ENCODE measurements at places on chromosomes 13 and 19.

GRCh38 chr19:3514930-3515329 is 8.8 kb downstream of the FZR1 start:
- no peak for DNase-seq

DNA sequence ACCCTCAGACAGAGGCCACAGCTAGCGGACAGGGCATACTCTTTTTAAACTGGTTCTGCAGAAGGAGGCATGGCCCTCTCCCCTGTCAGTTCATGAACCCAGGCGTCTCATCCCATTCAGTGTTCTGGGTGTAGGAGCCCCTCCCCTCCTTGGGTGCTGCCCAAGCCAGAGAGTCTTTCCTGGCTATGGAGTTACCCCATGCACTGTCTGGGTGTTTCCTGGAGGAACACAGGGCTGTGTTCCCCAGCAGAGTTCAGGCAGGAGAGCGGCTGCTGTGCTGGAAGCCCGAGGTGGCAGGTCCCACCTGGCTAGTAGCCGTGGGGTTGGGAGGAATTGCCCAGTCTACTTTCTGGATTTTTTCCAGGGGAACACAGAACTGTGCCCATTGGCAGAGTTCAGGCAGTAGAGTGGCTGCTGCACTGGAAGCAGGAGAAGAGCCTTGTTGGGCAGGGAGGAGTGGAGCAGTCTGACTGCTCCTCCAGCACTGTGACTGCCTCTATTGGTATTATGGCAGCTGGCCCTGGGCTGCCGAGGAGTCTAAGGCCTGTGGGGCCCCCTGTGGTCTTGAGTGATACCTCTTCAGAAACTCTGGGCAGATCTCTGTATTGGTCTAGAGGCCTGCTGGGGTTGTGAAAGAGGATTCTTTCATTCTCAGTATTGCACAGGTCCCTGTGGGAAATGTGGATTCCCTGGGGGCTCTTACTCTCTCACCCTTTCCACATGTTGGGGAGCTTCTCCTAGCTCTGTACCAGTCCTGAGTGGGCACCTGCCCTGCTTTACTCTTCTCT is 168.3 kb downstream of the PCDH20 start:
- DNase-seq: no peak

DNA sequence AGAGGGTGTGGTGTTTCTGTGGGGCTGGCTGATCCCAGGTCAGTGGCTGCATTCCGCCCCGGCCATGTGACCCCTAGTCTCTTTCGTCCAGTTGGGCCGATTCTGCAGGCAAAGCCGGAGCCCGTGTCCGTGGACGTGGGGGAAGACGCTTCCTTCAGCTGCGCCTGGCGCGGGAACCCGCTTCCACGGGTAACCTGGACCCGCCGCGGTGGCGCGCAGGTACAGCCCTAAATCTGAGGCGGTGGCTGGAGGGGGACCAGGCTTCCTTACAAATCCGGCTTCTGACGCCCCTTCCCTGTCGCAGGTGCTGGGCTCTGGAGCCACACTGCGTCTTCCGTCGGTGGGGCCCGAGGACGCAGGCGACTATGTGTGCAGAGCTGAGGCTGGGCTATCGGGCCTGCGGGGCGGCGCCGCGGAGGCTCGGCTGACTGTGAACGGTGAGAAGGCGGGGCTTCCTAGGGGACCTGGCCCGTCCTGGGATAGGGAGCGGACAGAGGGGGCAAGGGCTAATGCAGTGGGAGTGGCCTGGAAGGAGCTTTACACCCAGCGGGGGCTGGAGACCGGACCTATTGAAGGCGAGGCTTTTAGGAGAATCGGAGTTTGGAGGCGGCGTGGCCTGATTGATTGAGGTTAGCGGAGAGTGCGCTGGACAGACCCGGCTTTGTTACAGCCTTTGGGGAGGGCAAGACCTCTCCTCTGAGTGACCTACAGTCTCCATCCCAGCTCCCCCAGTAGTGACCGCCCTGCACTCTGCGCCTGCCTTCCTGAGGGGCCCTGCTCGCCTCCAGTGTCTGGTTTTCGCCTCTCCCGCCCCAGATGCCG is 4.3 kb downstream of the KIRREL2 start:
- DNase-seq: no peak

DNA sequence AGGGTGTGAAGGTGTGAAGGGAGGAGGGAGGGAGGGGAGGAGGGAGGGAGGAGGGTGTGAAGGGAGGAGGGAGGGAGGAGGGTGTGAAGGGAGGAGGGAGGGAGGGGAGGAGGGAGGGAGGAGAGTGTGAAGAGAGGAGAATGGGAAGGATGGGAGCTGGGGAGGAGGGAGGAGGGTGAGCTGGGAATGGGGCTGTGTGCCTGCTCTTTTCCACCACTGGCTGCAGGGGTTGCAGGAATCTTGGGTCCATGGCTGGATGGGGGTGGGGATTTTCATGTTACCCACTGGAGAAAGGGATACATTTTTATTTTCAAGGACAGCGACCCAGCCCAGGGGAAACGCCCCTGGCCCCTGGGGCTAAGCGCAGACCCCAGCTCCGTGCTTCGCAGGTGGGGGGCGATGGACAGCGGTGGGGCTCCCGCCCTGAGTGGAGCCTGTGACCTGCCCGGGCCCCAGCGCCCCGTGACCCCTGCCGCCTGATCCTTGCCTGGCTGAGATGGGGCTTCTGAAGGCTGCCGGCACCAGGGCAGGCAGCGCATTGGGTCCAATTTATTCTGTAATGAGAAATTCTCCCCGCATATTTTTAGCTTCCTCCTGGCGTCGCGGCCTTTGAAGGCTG is 3.0 kb upstream of the EFNA2 start:
- DNase-seq: no peak

Data from SIG-M5 (cell line).